Activated effector memory CD4-positive, alpha-beta T cell treated with anti-CD3 and anti-CD28 coated beads, Interleukin-2, amount 50 U/mL, for 16 hours (primary cell): ENCODE measurements at places on chromosomes 4 and X.

- no peak for DNase-seq
Observed at GRCh38 chr4:11743976-11744375, 315.3 kb upstream of the HS3ST1 start.

DNA sequence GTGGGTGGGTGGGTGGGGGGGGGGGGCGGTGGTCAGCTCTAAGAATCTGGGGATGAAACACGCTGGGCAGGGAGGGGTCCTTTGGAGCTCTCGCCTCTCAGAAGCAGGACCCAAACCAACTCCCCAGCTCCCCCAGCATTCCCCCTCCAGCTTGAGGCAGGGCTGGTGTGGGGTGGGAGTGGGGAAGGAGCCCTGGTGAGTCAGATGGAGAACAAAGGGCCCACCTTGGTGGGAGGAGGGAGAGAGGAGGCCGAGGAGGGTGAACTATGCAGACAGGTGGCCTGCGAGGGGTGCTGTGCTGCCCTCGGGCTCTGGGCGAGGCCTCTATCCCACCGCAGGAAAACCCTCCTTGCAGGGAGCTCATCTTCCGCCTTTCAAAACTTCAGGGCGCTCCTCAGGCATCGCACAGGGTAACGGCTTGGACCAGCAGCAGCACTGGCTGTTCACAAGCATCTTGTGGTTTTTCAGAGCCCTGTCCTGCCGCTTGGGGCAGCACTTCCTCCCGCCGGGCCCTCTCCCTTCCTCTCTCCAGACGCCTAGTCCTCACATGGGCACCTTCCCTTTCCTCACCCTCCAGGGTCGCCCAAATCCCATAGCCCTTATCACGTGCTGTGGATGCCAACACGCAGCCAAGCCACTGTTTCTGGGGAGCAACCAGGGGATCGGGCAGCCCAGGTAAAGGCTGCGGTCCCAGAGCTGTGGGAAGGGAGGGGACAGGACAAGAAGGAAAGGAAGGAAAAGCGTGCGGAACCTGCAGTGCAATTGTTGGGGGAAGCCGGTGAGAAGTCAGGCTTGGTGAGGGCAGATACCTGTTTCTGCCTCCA lies 34.0 kb upstream of the GRPEL1 start:
- DNase-seq: peak; percentile 82

GRCh38 chr4:75007891-75008290 lies 75.0 kb downstream of the PARM1 start:
- no peak for DNase-seq

GRCh38 chr4:2535376-2536192 lies 863 bp upstream of the FAM193A start:
- DNase-seq: peak; percentile 80

DNA sequence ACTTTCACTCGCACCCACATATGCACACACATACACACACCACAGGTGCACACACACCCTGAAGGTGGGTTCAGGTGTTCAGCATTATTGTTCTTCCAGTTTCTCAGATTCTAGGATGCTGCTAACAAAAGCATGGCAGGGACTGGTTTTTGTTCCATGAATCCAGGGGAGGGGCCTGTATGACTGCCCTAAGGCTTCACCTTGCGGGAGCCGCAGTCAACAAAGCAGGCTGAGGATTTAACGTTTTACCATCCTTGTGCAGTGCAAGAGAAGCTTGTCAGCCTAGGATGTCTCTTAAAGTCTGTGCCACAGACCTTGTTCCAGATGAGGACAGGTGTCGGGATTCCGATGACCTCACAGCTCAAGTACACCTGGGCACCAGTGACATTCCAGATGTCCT lies 61.8 kb downstream of the POLR2B start:
- DNase-seq: no peak

- DNase-seq: no peak
Observed at GRCh38 chrX:68261060-68261672, 172.1 kb downstream of the OPHN1 start.

DNA sequence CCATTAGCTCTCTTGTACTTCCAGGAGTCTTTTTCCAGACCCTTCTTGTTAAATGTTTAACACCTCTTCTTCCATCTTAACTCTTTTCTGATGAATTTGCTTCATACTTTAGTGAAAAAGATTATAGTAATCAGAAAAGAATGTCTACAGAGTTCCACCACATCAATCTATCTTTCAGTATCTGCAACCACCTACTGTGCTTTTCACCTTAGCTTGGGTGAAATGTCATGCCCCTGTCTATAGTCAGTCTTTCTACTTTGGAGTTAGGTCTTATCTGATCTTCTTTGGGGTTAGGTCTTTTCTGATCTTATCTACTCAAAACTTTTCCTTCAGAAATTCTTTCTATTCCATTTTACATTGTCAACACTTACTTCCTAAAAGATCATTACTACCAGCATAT lies 1310.2 kb downstream of the PCDH7 start:
- DNase-seq: no peak

- DNase-seq: no peak
Observed at GRCh38 chr4:13701937-13702446, 74.5 kb upstream of the BOD1L1 start.

DNA sequence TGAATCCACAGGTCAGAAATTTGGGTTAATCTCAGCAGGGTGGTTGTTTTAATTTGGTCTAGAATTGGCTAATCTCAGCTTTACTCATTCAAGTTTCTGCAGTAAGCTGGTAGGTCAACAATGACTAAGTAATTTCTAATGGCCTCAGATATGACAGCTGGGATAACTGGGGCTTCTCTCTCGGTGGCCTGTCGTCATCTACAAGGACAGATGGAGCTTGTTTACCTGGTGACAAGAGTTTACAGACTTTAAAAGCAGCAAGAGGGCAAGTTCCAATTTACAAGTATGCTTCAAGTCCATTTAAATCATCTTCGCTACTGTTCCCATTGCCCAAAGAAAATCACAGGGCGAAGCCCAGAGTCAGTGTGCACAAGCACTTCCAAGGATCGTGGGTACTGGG lies 453.9 kb downstream of the PDHA2 start:
- no peak for DNase-seq
